ENCODE measurements at places on chromosomes 7 and 10.

DNA sequence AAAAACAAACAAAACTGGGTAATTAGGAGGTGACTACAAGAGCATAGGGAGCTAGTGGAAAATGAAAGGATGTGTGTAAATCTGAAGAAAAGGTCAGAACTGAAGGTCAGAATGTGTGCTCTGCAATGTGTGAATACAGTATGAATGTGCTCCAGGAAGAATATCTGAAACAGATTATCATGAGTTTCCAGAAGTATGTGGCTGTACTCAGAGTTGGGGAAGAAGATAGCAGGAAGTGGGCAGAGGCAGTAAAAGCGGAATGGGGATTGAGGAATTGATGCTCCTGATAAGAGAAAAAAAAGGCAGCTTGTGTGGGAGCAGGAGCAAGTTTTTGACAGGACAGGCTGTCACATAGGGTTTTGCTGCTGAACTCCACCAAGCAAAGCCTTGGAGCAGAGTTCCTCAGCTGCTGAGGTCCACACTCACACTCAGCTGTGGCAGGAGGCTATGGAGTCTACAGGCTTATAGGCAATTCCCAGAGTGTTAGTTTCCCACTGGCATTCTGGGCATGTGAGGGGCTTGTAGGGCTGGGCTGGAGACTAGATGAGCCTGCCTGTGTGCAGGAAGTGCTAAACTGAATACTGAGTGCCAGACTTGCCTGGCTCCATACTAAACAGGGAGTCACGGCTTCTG lies 22.9 kb downstream of the H2AZ2 start:
- no peak for DNase-seq

- DNase-seq, result no peak
These were observed 39.9 kb downstream of the STRA8 start for GRCh38 chr7:135273581-135273980.

DNA sequence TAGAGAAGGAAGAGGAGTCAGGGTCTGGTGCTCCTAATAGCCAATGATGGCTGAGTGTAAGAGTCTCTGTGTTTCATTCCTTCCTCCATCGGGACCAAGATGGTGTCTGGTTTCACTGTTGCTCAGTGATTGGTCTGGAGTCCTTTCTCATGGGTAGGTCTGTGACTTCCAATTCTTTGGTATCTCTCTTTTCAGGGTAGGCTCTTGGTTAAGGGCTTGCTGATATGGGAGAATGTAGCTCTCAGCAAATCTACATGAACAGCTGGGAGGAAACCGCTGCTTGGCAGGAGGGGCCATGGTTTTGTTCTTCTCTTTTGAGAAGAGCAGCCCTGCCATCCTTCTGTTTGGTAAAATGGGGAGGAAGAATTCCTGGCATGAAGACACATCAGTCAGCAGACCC lies 209.1 kb upstream of the PODXL start:
- no peak for DNase-seq

- no peak for DNase-seq
These were observed 319 bp upstream of the MMD2 start for GRCh38 chr7:4959306-4959705.

DNA sequence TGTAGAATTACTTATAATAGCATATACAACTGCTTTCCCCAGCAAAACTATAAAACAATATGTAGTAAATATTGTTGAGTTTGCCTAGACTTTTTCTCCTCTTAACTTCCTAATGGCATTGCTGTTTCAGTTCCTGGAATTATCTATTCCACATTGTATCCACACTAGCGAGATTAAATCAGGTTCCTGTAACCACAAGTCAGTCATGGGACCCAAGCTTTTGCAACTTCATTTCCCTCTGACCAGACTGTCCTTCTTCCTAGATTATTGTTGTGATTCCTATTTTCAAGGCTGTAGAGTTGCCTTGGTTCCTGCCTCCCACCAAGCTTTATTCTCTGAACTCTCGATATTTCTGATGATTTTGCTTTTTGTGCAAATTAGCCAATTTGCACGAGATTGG lies 173.3 kb upstream of the ZNF804B start:
- no peak for DNase-seq

GRCh38 chr10:6802759-6803426 lies 222.8 kb upstream of the PRKCQ start:
- no peak for DNase-seq

GRCh38 chr7:146319629-146320028 lies 203.0 kb downstream of the CNTNAP2 start:
- no peak for DNase-seq

DNA sequence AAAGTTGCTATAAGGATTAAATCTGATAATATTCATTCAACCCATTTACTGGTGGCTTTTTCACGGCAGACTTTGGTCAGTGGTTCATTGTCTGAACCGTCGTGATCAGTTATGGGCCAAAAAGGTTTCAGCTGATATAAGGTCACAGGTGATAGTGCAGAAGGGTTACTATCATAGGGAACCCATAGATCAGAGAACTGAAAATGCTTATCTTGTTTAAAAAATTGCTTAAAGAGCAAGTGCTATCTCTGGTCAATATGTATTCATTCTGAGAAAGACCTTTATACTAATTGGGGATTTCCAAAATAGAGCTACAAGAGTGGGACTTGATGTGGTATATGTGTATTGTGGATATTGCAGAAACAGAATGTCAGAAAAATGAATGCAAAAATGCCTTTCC lies 147.8 kb upstream of the SEMA3E start:
- DNase-seq, result no peak

GRCh38 chr10:97427571-97428179 lies 1.7 kb downstream of the PGAM1 start:
- DNase-seq, result no peak

GRCh38 chr10:30002426-30003266 lies 56.7 kb downstream of the JCAD start:
- DNase-seq, result no peak

- no peak for DNase-seq
These were observed 488.4 kb downstream of the NXPH1 start for GRCh38 chr7:8921807-8922206.

GRCh38 chr7:137940656-137941518 lies 61.0 kb downstream of the CREB3L2 start:
- DNase-seq, result no peak

DNA sequence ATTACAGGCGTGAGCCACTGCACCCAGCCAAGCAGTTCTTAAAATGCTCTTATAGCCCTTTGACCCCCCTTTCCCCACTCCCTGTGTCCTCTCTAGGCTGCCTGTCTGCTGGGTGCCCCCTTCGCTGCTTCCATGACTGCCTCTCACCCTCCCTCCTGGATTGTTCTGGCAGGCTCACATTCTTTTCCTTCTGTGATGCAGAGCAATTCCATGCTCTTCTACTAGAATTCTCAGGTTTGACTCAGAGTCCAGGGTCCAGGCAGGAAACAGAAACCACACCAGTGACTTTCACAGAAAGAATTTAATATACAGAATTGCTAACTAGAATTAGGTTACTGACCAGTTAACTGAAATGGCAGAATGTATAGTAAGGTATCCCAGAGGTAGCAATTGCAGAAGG lies 244.8 kb downstream of the BAMBI start:
- DNase-seq, result no peak

GRCh38 chr10:71661060-71661622 lies 58.4 kb downstream of the C10orf105 start:
- no peak for DNase-seq

DNA sequence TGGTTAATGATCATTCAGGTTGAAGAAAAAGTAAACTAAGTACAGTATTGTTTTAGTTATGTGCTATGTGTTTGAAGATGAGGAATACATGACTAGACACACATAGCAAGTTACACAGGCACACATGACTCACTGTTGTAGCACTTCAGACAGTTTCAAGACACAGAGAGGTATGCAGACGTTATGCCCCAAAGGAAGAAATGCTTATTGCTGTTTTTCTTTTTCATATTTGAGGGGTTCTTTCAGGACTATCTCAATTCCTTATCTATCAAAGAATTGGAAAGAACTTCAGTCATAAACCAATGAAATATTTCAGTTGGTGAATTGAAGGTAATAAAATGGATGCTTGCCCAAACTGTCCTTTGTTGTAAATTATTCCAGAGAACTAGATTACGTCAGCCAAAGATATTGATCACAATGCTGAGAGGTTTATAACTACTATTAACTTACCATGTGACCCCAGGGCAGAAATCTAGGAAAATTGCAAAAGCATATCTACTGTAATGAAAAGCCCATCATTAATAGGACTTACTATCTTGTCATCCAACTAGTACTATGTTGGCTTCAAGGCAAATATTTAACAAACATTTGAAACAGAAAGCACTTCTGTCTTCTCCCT lies 61.2 kb upstream of the CAPZA2 start:
- no peak for DNase-seq

- DNase-seq, result no peak
These were observed 71.2 kb upstream of the INSIG1 start for GRCh38 chr7:155226261-155227003.

- DNase-seq, result no peak
These were observed 119.3 kb downstream of the CUX1 start for GRCh38 chr7:101936611-101937231.

- DNase-seq, result no peak
These were observed 109.5 kb upstream of the GJD4 start for GRCh38 chr10:35495521-35496119.

GRCh38 chr10:32054094-32054493 lies 2.1 kb downstream of the KIF5B start:
- DNase-seq, result no peak

DNA sequence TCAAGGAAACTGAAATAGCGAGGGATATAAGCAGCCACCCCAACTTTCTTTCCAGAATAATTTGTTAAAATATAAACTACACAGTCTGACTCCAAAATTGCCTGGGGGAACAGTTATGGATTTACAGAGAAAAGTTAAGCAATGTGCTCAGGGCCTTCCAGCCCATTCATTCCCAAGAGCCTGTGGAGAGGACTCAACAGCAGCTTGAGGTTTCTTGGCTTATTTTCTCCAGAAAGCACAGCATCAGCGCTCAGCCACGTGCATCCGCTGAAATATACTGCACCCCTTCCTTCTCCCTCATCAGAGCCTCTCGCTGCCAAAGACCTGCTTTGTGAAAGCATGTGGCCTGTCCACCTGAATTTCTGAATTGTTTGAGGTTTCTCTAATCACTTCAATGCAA lies 375.2 kb upstream of the VWC2 start:
- DNase-seq, result no peak

- DNase-seq, result no peak
These were observed 191.7 kb upstream of the SLC26A5 start for GRCh38 chr7:103637726-103638125.

- DNase-seq, result no peak
These were observed 170.7 kb downstream of the HERPUD2 start for GRCh38 chr7:35524112-35524804.

DNA sequence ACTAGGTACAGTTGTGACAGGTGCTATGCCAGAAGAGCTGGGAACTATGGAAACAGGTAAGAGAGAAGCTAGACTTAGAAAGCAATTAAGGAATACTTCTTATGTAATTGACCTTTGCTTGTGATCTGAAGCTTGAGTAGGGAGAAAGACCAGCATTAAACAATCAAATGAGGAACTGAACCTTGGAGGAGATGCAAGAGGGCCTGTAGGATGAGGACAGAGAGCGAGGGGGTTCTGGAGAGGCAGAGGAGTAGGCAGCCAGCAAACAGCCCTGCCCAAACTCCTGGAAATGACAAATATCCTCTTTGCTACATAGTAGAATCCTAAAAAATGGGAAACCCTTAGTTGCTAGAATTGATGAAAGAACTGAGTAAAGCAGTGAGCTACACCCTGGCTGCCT lies 41.6 kb upstream of the FAM204A start:
- no peak for DNase-seq

DNA sequence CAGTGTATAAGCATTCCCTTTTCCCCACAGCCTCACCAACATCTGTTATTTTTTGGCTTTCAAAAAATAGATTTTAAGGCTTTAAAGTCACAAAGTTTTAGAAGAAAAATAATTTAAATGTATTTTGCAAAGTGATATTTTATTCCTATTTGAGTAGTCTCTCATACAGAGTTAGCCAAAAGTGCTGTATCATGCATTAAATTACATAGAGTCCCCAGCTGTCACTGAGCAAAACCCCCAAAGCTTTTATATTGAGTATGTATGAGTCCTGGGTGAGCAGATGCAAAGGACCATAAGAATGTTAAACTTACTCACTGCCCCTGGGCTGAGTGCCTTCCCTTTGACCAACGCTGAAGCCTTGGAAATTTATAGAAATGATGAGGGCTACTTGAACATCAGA lies 70.4 kb upstream of the PTN start:
- DNase-seq, result no peak

GRCh38 chr7:122743211-122743610 lies 40.5 kb upstream of the RNF148 start:
- DNase-seq, result no peak

GRCh38 chr10:100046021-100046486 lies 35.6 kb downstream of the CPN1 start:
- peak; percentile 59 for DNase-seq

DNA sequence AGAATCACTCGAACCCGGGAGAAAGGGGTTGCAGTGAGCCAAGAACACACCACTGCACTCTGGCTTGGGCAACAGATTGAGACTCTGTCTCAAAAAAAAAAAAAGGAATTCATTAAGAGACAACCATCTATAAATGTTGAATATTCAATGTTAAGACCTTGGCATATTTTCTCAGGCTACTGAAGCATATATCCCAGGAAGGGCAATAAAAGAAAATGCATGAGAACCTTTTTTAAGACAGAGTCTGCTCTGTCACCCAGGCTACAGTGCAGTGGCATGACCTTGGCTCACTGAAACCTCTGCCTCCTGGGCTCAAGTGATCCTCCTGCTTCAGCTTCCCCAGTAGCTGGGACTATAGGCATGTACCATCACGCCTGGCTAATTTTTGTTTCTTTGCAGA lies 165.0 kb downstream of the JMJD1C start:
- DNase-seq, result no peak

DNA sequence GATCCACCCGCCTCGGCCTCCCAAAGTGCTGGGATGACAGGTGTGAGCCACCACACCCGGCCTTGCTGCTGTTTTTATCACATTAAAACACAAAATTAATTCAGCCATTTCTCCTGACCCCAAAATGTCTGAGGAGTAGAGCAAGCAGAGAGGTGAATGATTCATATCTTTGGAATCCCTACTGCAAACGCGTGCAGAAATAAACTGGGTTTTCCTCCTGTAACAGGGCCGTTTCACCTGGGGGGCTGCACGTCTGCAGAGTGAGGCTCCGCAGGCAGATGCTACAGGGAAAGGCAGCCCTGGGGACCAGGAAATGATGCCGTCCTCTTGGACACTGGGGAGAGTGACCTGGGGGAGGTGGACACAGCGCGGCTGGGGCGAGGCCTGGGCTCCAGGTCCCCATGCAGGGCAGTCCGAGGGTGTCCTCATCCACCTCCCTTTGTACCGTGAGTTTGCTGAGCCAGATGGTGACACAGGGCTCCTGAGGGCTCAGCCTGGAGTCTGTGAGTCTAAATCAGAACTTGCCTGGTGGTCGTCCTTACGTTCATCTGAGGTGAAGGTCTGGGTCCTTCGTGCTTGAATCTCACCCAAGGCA lies 41.9 kb downstream of the PDGFA start:
- no peak for DNase-seq

- no peak for DNase-seq
These were observed 95.2 kb downstream of the PHTF2 start for GRCh38 chr7:77893813-77894212.

GRCh38 chr10:133117036-133117687 lies 29.4 kb downstream of the ADGRA1 start:
- DNase-seq, result no peak

GRCh38 chr10:627032-627992 lies 62.2 kb downstream of the DIP2C start:
- no peak for DNase-seq
